ENCODE measurements at places on chromosomes 7 and 10.

DNA sequence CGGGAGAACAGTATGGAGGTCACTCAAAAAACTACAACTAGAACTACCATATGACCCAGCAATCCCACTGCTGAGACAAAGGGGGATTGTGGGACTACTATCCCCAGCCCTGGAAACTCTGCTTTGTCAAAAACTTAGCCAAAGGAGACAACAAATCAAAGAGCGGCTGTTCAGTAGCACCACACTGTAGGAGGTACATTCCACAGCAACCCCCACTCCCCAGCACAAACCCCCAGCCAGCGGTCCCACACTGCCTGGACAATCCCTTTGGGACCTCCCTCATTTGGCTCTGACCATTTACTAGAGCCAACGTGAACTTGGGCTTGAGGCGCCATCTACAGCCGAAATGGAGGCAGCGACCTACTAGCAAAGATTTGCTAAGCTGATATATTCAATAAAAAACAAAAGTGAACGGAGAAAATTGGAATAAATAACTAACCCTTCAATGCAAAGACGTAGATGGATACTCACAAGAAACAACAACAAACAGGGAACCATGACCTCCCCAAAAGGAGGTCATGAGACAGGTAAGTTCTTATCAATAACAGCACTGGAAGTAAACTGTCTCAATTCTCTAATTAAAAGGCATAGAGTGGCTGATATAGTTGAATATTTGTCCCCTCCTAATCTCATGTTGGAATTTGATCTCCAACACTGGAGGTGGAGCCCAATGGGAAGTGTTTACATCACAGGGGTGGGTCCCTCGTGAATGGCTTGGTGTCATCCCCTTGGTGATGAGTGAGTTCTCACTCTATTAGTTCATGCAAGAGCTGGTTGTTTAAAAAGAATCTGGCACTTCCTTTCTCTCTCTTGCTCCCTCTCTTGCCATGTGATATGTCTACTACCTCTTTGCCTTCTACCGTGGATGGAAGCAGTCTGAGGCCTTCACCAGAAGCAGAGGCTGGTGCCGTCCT is 119.0 kb upstream of the KCNMA1 start:
- DNase-seq: peak; percentile 81

GRCh38 chr7:148849393-148850098 is 34.5 kb downstream of the EZH2 start:
- no peak for DNase-seq

GRCh38 chr7:9250876-9251275 is 817.5 kb downstream of the NXPH1 start:
- no peak for DNase-seq

DNA sequence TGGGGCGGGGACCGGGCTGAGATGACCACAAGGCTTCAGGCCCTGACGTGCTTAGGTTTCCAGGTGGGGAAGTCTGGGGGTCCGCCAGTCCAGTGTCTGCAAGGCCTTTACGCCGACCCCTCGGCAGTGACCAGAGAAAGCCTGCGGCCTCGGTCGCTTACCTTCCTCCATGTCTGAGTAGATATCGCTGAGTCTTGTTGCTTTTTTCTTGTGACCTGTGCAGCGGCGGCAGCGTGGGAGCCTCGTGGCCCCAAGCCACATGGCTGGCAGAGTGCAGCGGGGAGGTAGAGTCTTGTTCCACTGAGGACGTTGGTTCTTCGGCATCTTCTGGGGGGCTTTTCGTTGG is 329 bp downstream of the NOLC1 start:
- DNase-seq: peak; percentile 35

DNA sequence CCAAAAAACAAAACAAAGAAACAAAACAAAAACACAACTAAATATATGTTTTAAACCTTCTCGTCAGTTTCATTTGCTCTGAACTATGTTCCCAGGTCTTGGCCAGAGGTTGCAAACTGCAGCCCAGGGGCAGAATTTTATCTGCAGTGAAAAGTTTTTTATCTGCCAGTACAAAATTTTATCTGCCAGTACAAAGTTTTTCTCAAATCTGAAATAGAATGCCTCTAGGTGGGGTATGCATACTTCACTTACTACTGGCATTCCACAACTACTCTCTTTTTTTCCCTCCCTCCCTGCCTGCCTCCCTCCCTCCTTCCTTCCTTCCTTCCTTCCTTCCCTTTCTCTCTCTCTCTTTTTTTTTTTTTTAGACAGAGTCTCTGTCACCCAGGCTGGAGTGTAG is 9.4 kb upstream of the CLDN3 start:
- no peak for DNase-seq

DNA sequence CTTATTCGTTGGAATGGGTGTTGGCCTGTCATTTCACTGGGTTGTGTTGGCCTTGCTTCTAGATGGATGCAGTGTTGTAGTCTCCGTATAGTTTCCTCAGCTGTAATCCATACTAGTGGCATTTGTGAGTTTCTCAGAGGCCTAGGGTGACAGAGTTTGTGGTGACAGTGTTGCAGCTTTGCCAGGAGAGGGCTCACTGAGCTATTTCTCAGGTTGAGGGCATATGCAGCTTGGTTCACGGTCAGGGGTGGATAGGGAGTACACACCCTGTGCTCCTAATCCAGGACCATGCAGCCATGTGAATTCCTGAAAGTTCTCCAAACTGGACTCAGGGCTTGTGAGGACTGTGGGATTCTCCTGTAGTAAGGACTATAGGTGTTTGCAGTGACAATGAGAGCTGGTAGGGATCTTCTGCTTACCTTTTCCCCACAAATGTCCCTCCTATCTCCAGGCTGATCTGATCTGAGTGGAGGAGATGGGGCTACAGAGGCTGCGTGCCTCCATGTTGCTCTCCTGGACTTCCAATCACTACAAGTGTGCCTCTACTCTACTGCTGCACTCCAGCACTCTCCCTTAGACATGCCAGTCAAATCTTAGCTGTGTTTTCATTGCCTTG is 229.0 kb downstream of the STK31 start:
- DNase-seq: peak; percentile 85

GRCh38 chr10:86929468-86930380 is 27.7 kb downstream of the MMRN2 start:
- no peak for DNase-seq

DNA sequence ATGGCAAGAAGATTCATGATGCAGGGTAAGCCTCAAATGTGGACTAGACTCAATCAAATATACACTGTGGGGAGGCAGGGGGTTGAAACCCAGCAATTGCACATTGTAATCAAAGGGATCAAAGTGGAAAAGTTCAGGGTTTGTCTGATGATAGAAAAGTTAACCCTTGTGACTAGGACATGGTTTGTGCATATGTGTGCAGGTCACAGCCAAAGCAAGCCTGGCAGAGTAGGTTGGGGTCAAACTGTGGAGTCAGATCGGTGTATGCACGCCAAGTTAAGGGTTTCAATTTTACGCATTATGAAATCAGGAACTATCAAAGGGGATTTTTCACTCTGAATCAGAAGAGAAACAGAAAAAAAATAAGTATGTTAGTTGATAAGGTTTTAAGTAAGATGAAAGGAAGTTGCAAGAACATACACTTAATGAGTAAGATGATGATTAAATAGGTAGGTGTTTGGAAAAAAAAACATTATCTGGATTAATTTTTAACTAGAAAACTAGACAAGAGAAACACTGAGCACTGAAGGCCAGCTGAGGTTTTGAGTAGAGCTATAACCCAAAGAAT is 188.3 kb downstream of the DGKB start:
- no peak for DNase-seq

- peak; percentile 82 for DNase-seq
Observed at GRCh38 chr7:48875045-48875916, 49.1 kb upstream of the CDC14C start.

- DNase-seq: no peak
Observed at GRCh38 chr10:128462844-128463243, 336.6 kb upstream of the MKI67 start.

DNA sequence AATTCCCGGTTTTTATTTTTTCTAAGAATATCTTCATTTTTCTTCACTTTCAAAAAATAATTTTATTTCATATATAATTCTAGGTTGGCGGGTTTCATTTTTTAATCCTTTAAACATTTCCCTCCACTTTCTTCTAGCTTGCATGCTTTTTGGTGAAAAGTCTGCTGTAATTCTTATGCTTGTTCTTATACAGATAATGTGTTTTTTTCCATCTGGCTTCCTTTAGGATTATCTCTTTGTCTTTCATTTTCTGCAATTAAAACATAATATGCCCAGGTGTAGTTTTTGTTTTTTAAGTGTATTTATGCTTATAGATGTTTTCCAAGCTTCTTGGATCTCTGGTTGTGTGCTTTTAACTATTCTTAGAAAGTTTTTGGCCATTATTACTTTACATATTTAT is 341.3 kb upstream of the SEMA3C start:
- no peak for DNase-seq

- DNase-seq: no peak
Observed at GRCh38 chr7:128065872-128066271, 34.6 kb upstream of the LRRC4 start.

GRCh38 chr7:20438694-20439376 is 108.1 kb downstream of the ITGB8 start:
- peak; percentile 50 for DNase-seq

- no peak for DNase-seq
Observed at GRCh38 chr10:121684276-121684675, 86.0 kb upstream of the FGFR2 start.

GRCh38 chr10:91702620-91703019 is 69.7 kb upstream of the PPP1R3C start:
- DNase-seq: no peak

DNA sequence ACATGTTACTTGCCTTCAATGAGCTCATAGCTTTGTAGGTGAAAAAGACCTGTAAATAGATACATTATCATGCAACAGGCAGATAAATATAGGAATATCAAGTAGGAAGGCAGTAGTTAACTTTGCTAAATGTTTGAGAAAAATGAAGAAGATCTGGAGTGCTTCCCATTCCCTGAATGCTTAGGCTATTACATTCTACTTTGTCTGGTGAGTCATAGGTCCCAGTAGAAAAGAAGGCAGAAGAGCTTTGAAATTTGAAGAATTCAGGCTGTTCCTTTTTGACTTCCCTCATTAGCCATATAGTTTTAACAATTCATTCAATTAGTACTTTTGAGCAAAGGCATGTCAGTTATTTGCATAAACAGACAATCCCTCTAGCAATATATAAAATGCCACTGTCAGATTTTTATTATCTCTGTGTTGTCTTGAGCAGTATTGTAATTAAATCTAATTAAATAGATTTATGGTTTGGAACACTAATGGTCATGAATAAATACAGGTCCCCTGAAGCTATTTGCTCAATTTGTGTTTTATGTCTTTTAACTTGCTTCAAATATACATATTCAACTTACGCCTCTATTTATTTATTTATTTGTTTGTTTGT is 875.0 kb downstream of the REEP3 start:
- DNase-seq: no peak

GRCh38 chr7:114627231-114627630 is 212.6 kb downstream of the FOXP2 start:
- DNase-seq: no peak

DNA sequence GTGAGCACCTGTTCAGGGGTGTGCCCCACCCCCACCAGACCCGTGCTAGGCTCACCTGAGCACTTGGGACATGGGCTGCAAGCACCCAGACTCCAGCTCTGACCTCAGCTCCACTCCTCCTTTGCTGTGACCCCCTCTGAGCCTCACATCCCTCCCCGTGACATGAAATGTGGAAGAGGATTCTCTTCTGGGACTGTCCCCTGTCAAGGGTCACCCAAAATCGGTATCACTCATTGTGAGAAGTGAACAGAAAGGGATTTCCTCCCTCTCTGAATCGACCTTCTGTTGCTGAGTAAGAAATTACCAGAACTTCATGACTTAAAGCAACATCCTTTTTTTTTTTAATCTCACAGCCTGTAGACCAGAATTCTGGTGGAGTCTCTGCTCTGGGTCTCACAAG is 6.2 kb upstream of the CHST15 start:
- DNase-seq: no peak

DNA sequence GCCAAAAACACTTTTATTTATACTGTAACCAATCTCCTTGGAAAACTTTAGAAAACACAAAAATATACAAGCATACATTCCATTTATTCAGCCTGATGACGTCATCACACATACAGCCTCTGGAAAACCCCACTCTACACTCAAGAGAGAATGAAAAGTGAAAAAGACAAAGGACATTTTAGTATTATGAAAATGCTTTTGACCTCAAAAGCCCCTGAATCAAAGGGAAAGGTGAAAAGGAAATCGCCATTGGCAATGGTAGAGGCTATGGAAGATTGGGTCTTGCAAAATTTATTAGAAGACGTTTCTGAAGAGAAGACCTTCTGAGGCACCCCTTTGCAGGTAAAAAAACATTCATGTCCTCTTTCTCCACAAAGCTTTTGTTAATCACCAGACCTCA is 82.9 kb upstream of the STRIP2 start:
- DNase-seq: no peak

- peak; percentile 24 for DNase-seq
Observed at GRCh38 chr7:44431091-44431608, 59.3 kb downstream of the NUDCD3 start.

DNA sequence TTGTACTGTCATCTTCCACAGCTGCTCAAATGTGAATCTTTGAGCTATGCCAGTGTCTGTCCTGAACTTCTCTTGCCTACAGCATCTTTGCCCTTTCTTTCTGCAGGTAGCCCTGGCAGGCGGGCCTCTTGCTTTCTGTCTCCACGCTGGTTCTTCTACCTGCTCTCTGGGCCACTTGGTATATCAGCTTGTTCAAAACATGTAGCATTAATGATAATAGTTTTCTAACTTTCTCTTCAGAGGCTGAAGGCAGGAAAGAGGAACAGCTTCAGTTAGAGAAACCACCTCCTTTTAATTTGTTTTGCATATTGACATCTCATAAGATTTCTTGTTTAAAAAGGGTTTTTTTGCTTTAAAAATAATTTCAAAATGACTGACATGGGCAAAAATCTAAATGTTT is 923 bp upstream of the FGL2 start:
- DNase-seq: no peak

DNA sequence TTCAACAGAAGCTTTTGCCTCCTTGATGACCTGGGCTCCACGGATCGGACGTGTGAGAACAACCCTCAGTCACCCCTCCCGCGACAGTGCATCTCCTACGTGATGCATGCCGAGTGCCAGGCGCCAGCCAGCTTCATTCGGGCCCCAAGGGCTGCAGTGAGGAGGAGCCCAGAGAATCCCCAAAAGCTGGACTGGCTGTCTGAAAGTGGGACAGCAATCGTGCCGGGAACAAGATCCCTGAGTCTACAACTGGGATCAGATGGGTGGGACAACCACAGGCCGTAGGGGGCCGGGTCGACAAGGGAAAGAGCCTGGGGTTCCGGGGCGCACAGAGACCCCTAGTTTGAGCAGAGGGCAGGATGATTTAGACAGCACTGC is 27.2 kb downstream of the EBF3 start:
- no peak for DNase-seq
